ENCODE measurements at places on chromosomes 5 and 9. TPM values are rescaled to one million over a fixed set of nuclear protein-coding genes. Genes with fewer than 3 reads are reported as not detected.

CSF2 gene
- not detected for total RNA-seq

AFF4 gene
- 27.7 TPM for total RNA-seq

ROPN1L gene
- total RNA-seq = 0.28 TPM

NRARP gene
- total RNA-seq = 0.09 TPM

SPINK13 gene
- total RNA-seq = 2.4 TPM

REEP2 gene
- total RNA-seq = 17.5 TPM

RNF183 gene
- not detected for total RNA-seq

NCS1 gene
- 60.0 TPM for total RNA-seq

HAVCR1 gene
- not detected for total RNA-seq
